ENCODE measurements at places on chromosomes 3 and 15. TPM values are rescaled to one million over a fixed set of nuclear protein-coding genes. Genes with fewer than 3 reads are reported as not detected.

The SLC9C1 gene
- total RNA-seq = not detected

GRCh38 chr3:77660718-77661117 lies 620.8 kb downstream of the ROBO2 start:
- H3K36me3 ChIP-seq = no peaks in the 10 kb centered on the region
- DNase-seq = no peak
- H3K27me3 ChIP-seq = no peaks in the 10 kb centered on the region
- H3K27ac ChIP-seq = no peak overlapping the region

GRCh38 chr3:106256249-106256957 lies 387.6 kb upstream of the CBLB start:
- no peaks in the 10 kb centered on the region for H3K27me3 ChIP-seq
- H3K4me1 ChIP-seq = no peaks in the 10 kb centered on the region
- H3K36me3 ChIP-seq = peaks cover 7% of the 10 kb centered on the region
- no peak for DNase-seq

- H3K27me3 ChIP-seq = no peaks in the 10 kb centered on the region
- no peak for DNase-seq
- H3K4me1 ChIP-seq = no peaks in the 10 kb centered on the region
These were observed 6.1 kb upstream of the ABTB1 start for GRCh38 chr3:127666676-127667075.

The CADM2 gene
- total RNA-seq = not detected

- DNase-seq = peak; percentile 20
- H3K4me3 ChIP-seq = no peak overlapping the region
- H3K36me3 ChIP-seq = no peaks in the 10 kb centered on the region
- no peak overlapping the region for H3K27ac ChIP-seq
- peaks cover 13% of the 10 kb centered on the region for H3K27me3 ChIP-seq
These were observed 887.4 kb downstream of the FHIT start for GRCh38 chr3:60363817-60364216.

GRCh38 chr15:66456211-66456610 lies 41.4 kb downstream of the SNAPC5 start:
- peaks cover 8% of the 10 kb centered on the region for H3K36me3 ChIP-seq
- no peaks in the 10 kb centered on the region for H3K27me3 ChIP-seq
- H3K4me3 ChIP-seq = no peak overlapping the region
- H3K4me1 ChIP-seq = peaks cover 18% of the 10 kb centered on the region

DNA sequence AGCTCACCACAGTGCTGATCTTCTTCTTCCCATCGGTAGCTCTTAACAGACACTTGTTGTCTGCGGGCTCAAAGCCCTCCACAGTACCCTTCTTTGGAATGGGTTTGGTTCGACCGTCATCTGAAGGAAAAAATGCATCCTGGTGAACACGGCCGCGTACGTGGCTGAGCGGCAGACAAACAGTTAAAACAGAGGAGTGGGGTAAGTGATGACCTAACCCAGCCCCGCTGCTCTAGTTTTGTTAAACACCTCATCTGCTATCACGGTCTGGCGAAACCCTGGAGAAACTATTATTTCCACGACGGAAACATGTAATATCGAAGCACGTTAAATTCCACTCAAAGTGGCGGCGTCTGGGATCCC lies 725 bp downstream of the SRP14 start:
- H3K27ac ChIP-seq = peak overlapping the region; percentile 91
- peak overlapping the region; percentile 98 for H3K4me3 ChIP-seq
- H3K36me3 ChIP-seq = peaks cover 37% of the 10 kb centered on the region

The CYP8B1 gene
- not detected for total RNA-seq

- H3K36me3 ChIP-seq = no peaks in the 10 kb centered on the region
- H3K4me3 ChIP-seq = no peak overlapping the region
These were observed 7.1 kb upstream of the SLC30A4 start for GRCh38 chr15:45529613-45530012.

- H3K4me3 ChIP-seq = no peak overlapping the region
- peak; percentile 62 for DNase-seq
These were observed 6.9 kb downstream of the C15orf62 start for GRCh38 chr15:40776537-40777141.

DNA sequence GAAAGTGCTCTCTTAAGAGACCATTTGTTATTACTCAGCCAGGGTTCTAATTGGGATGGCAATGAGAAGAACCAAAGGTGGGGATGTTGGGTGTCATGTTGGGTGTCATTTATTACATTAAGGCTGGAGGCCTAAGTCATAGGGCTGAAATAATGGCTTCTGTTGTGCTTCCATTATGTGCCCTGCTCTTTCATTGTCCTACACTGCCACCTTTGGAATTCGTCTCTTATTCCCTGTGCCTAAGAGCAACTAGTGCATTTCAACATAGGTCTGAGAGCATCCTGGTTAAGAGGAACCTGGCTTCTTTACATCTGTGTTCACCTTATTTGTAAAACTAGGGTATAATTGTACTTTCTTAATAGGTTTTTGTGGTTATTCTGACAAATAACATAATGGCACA lies 32.2 kb downstream of the RIOX2 start:
- H3K27me3 ChIP-seq = no peaks in the 10 kb centered on the region
- H3K4me3 ChIP-seq = no peak overlapping the region
- H3K36me3 ChIP-seq = peaks cover 22% of the 10 kb centered on the region

DNA sequence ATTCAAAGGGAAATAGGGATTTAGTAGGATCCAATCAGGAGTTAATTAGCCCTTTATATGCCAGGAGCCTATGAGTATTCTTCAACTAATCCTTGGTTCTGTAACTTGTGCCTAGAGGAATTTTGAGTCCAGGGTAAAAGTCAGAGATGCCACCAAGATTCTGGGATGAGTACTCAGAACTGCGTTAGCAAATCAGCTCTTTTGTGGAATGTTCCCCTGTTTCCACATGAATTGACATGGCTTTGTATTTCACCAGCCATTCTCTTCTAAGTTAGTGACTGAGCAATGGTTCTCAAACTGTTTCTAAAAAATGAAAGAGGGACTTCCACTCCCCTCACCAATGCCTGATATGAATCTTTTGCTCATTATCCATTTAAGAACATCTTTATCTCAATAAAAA lies 508.7 kb downstream of the SOX2 start:
- no peaks in the 10 kb centered on the region for H3K4me1 ChIP-seq
- H3K27me3 ChIP-seq = no peaks in the 10 kb centered on the region
- no peak overlapping the region for H3K27ac ChIP-seq
- no peak for DNase-seq
- H3K36me3 ChIP-seq = no peaks in the 10 kb centered on the region

DNA sequence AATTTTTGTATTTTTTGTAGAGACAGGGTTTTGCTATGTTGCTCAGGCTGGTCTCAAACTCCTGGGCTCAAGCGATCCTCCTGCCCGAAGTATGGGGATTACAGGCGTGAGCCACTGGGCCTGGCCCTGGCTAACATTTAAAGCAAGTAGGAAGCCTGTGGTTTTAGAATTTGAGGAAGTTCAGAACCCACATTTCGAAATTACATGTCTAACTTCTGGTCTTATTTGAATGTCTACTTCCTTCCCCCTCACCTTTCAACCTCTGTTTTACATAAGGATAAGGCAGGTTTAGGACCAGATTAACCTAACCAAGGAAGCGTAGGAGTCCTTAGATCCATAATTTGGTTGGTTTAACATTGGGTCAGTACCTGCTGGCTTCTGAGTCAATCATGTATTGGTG lies 120.5 kb upstream of the PROK2 start:
- no peak overlapping the region for H3K4me3 ChIP-seq
- H3K36me3 ChIP-seq = no peaks in the 10 kb centered on the region
- H3K27me3 ChIP-seq = peaks cover 2% of the 10 kb centered on the region
- H3K4me1 ChIP-seq = no peaks in the 10 kb centered on the region
- no peak for DNase-seq

- H3K27me3 ChIP-seq = peaks cover 1% of the 10 kb centered on the region
- no peaks in the 10 kb centered on the region for H3K36me3 ChIP-seq
- no peak overlapping the region for H3K27ac ChIP-seq
- peaks cover 7% of the 10 kb centered on the region for H3K4me1 ChIP-seq
These were observed 9.4 kb downstream of the CEMIP start for GRCh38 chr15:80788536-80788935.

GRCh38 chr15:55816017-55816416 lies 73.1 kb upstream of the PRTG start:
- DNase-seq = no peak
- no peaks in the 10 kb centered on the region for H3K4me1 ChIP-seq
- no peak overlapping the region for H3K27ac ChIP-seq

The MAGEL2 gene
- total RNA-seq = not detected

GRCh38 chr3:25423780-25424588 lies 4.1 kb upstream of the RARB start:
- H3K27ac ChIP-seq = no peak overlapping the region
- no peaks in the 10 kb centered on the region for H3K36me3 ChIP-seq
- no peak overlapping the region for H3K4me3 ChIP-seq
- H3K4me1 ChIP-seq = peaks cover 3% of the 10 kb centered on the region
- DNase-seq = no peak
- H3K27me3 ChIP-seq = peaks cover 34% of the 10 kb centered on the region

The CSK gene
- total RNA-seq = 260 TPM

- H3K4me1 ChIP-seq = no peaks in the 10 kb centered on the region
- no peaks in the 10 kb centered on the region for H3K27me3 ChIP-seq
- no peak for DNase-seq
- peaks cover 1% of the 10 kb centered on the region for H3K36me3 ChIP-seq
- no peak overlapping the region for H3K4me3 ChIP-seq
These were observed 21.8 kb upstream of the GPR156 start for GRCh38 chr3:120306519-120307455.

The FBXO40 gene
- total RNA-seq = not detected

The CACNA2D3 gene
- total RNA-seq = not detected

GRCh38 chr3:85576697-85577200 lies 618.0 kb downstream of the CADM2 start:
- H3K36me3 ChIP-seq = no peaks in the 10 kb centered on the region
- no peak for DNase-seq
- H3K4me1 ChIP-seq = no peaks in the 10 kb centered on the region
- no peak overlapping the region for H3K27ac ChIP-seq
- no peaks in the 10 kb centered on the region for H3K27me3 ChIP-seq

The CCR1 gene
- 1.3 TPM for total RNA-seq

DNA sequence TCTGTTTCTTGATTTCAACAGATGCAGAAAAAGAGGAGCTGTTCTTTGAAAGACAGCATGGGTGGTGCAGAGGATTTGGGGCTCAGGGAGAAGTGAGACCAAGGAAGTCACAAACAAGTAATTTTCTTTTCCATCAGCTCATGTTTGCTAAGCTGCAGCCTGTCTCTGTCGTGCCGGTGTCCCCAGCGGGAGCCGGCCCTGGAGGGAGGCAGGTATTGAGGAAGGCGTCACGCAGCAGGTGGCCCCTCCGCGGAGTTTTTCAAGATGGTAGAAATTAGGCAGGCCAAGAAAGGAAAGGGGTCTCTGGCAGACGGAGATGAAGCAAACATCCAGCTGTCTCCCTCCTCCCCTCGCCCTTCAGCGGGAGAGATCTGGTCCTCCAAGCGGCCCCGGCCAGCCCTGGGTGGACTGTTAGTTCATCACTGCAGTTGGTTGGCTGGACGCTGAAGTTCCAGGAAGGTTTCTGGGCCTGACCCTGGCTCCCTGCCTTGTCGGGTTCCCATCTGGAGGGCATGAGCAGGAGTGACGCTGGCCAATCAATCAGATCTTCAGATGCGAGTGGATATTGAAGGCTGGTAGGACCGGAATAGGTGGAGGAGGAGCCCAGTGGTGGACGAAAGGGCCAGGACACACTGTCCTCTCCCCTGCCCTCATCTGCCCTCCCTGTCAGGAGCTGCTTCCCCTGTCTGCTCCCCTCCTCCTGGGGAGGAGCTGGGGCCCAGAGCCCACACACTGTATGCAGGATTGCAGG lies 27.7 kb upstream of the MUC4 start:
- no peak overlapping the region for H3K4me3 ChIP-seq
- H3K27me3 ChIP-seq = peaks cover 2% of the 10 kb centered on the region
- H3K36me3 ChIP-seq = no peaks in the 10 kb centered on the region

DNA sequence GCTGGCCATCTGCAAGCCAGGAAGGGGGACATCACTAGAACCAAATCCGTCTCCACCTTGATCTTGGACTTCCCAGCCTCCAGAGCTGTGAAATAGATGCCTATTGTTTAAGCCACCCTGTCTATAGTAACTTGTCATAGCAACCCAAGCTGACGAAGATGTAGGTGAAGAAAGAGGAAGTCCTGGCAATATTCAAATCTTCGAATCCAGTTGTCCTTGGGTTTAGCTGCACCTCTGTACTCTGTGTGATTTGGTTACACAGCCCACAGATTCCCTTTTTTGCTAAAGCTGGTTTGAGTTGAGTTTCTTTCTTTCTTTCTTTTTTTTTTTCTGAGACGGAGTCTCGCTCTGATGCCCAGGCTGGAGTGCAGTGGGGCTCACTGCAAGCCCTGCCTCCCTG lies 68.0 kb upstream of the XCR1 start:
- peaks cover 39% of the 10 kb centered on the region for H3K4me1 ChIP-seq
- H3K4me3 ChIP-seq = no peak overlapping the region
- H3K36me3 ChIP-seq = peaks cover 2% of the 10 kb centered on the region
- H3K27ac ChIP-seq = no peak overlapping the region
- H3K27me3 ChIP-seq = peaks cover 37% of the 10 kb centered on the region

The ULK3 gene
- total RNA-seq = 57.6 TPM

DNA sequence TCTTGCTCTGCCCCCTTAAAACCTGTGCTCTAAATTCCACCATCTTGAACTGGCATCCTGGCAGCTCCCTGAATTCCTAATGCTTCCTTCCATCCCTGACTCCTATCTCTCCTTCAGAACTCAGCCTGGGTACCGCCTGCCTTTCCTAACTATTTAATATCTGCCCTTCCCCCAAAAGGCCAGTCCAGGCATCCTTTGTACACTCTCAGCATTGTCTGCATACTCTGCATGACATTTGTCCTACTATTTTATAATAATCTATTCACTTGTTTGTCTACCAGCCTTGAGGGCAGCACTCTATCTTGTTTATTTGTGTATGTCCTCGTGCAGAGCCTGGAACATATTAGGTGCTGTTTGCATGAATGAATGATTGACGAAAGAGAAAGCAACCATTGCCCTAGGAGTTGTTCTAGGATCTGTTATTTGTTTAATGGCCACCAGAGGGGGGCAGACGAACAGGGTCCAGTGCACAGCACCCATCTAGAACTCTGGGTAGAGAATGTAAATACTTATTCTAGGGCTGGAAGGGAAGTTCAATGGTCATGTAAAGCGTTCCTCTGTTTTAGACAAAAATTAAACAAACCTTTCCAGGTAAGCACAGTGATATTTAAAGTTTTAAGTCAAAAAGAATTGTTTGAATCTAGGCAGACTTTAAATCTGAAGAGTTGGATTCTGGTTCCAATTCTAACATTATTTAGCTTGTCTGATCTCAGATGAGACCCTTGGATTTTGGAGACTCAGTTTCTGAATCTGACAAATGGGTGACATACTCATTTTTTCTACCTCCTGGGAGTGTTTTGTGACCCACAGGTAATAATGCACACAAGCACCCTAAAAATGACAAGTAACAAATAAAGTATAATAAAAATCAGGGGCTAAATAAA lies 125.8 kb upstream of the GALNT15 start:
- peaks cover 3% of the 10 kb centered on the region for H3K4me1 ChIP-seq
- no peak overlapping the region for H3K27ac ChIP-seq
- H3K4me3 ChIP-seq = peak overlapping the region; percentile 16

The TRH gene
- total RNA-seq = not detected

- peak overlapping the region; percentile 33 for H3K4me3 ChIP-seq
- DNase-seq = peak; percentile 60
- H3K4me1 ChIP-seq = peaks cover 66% of the 10 kb centered on the region
- peak overlapping the region; percentile 76 for H3K27ac ChIP-seq
- no peaks in the 10 kb centered on the region for H3K27me3 ChIP-seq
These were observed 3.0 kb upstream of the PPP1R2 start for GRCh38 chr3:195546130-195546560.

GRCh38 chr3:61935814-61936213 lies 374.4 kb downstream of the PTPRG start:
- no peaks in the 10 kb centered on the region for H3K27me3 ChIP-seq
- H3K4me3 ChIP-seq = no peak overlapping the region
- no peak for DNase-seq
- no peak overlapping the region for H3K27ac ChIP-seq
- H3K36me3 ChIP-seq = no peaks in the 10 kb centered on the region
- H3K4me1 ChIP-seq = no peaks in the 10 kb centered on the region
